ENCODE measurements at places on chromosomes 16 and 17.

- peak; percentile 93 for DNase-seq
Observed at GRCh38 chr16:629833-630248, 944 bp upstream of the WFIKKN1 start.

- peak; percentile 15 for DNase-seq
Observed at GRCh38 chr17:71764505-71764904, 356.3 kb upstream of the SOX9 start.

DNA sequence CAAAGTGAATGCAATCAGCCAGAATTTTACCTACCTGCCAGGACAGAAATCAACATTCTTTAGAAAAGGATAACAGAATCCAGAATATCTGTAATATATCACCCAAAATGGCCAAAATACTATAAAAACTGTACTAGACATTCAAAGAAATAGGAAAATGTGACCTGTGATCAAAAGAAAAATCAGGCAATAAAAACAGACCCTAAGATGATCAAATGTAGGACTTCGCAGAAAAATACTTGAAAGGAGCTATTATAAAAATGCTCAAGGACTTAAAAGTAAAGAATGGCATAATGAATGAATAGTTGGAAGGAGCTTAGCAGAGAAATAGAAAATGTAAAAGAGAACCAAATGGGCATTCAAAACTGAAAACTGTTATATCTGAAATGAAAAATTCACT is 4.1 kb downstream of the LPCAT2 start:
- no peak for DNase-seq

DNA sequence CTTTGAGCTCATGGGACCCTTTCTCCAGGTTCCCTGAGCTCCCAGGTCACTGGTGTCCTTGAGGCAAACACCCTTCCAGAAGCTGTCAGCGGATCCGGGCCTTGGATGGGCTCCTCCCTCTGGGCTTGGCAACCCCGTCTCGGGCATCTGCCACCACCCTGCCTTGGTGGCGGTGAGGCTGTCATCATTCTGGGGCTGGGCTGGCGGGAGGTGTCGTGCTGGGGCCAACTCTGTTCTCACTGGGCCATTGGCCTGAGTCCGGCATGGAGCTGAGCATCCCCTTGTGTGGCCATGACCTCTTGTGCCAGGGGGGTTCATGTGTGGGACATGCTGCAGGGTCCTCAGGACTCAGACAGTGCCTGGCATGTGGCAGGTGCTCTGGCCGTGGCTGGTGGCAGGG is 197.6 kb downstream of the LAT start:
- no peak for DNase-seq

GRCh38 chr16:84062734-84063640 is 20.4 kb upstream of the SLC38A8 start:
- DNase-seq: peak; percentile 86

- DNase-seq: no peak
Observed at GRCh38 chr16:67882374-67883145, 2.1 kb upstream of the NRN1L start.

- no peak for DNase-seq
Observed at GRCh38 chr17:82262344-82262743, 11.2 kb downstream of the CSNK1D start.

DNA sequence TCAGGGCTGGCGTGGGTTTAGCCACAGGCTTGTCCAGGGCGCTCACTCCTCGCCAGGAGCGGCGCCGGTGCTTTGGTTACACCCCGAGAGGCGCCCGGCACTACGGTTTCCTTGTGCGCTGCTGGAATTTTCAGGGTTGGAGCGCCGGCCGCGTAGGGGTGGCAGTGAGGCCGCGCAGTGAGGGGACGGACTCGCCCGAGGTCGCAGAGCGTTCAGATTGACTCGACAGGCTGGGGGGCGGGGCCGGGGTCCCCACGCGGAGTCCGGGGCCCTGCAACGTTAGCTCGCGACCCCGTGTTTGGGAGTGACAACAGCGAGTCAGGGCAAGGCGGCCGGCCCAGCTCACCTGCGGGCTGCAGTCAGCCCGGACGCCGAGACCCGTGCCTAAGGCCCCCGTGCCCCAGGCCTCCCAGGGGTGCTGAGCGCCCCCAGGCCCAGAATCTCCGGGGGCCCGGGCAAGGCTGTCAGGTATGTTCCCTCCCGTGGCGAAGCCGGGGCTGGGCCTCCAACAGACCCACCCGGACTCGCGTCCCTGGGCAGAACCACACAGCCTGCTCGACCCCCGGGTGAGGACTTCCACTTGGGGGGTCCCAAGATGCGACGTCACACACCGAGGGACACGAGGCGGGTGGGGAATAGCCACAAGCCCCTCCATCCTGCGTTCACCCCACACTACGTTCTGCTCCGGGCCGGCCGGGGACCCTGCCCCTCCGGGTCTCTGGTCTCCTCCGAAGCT is 1.3 kb upstream of the ACTG1 start:
- peak; percentile 68 for DNase-seq

DNA sequence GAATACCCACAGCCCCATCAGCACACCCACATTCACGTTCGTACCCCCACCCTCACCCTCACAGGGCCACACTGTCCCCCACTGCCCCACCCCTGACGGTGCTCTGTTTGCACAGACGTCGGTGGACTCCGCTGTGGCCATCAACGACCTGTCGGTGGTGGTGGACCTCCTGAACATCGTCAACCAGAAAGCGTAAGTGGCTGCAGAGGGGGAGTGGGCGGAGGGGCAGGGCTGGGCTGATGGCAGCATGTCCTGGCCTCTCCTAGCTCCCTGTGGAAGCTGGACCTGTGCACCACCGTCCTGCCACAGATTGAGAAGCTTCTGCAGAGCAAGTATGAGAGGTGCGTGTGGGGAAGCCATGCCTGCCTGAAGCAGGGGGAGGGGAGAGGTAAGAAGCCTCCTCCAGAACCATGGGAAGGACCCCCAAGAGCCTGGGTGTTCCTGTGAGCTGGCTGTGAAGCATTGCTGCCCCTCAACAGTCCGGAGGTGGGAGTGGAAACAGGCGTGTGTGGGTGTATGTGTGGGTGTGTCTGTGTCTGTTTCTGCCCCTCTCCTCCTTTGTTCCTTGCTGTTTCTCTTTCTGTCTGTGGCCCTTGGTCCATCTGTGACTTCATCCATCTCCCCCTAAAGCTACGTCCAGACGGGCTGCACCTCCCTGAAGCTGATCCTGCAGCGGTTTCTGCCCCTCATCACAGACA is 20.3 kb downstream of the KATNB1 start:
- DNase-seq: no peak

- DNase-seq: peak; percentile 17
Observed at GRCh38 chr16:62225675-62226074, 189.4 kb upstream of the CDH8 start.

GRCh38 chr16:83345846-83346640 is 461.7 kb upstream of the HSBP1 start:
- no peak for DNase-seq
